Muscle of leg (tissue), 16 donors: ENCODE measurements at places on chromosomes 2 and 18. TPM values are rescaled to one million over a fixed set of nuclear protein-coding genes. Genes with fewer than 3 reads are reported as not detected.
A peak's percentile ranks its signal among the peaks of the same experiment; 100 is the strongest.

ALPP gene
- polyA plus RNA-seq: not detected

DNA sequence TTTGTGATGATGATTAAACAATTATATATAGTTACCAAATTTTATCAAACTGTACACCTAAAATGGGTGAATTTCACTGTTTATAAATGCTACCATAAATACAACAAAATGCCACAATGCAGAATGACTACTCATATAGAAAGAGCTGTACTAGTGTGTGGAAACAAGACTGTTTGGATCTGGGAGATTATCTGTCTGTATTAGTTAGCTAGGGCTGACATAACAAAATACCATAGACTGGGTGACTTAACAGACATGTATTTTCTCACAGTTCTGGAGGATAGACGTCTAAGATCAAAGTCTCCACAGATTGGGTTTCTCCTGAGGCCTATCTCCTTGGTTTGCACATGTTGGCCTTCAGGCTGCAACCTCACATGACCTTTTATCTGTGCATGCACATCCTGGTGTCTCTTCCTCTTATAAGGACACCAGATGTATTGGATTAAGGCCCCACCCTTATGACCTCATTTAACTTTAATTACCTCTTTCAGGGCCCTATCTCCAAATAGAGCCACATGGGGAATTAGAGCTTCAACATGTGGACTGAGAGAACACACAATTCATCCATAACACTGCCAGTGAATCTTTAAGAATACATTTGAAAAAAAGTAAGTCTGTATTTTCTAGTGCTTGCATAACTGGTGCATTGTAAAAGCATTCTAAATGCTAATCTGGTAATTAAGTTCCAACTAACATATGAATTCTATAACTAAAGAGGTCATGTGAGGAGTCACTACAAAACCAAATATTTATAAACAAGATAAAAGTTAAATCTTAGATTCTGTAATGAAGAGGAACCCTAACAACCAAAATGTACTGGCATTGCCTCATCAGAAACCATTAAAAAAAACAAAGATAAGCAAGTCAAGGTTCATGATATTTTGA is 699.6 kb downstream of the NYAP2 start:
- DNase-seq: no peak

KLHL30 gene
- polyA plus RNA-seq: 15.4 TPM

- DNase-seq: peak; percentile 18
These were observed 1.1 kb downstream of the TMEM169 start for GRCh38 chr2:216082805-216083204.

GRCh38 chr2:165820296-165820695 is 26.2 kb upstream of the GALNT3 start:
- no peak for DNase-seq

TUBB8B gene
- polyA plus RNA-seq: not detected

POTEJ gene
- not detected for polyA plus RNA-seq

DNA sequence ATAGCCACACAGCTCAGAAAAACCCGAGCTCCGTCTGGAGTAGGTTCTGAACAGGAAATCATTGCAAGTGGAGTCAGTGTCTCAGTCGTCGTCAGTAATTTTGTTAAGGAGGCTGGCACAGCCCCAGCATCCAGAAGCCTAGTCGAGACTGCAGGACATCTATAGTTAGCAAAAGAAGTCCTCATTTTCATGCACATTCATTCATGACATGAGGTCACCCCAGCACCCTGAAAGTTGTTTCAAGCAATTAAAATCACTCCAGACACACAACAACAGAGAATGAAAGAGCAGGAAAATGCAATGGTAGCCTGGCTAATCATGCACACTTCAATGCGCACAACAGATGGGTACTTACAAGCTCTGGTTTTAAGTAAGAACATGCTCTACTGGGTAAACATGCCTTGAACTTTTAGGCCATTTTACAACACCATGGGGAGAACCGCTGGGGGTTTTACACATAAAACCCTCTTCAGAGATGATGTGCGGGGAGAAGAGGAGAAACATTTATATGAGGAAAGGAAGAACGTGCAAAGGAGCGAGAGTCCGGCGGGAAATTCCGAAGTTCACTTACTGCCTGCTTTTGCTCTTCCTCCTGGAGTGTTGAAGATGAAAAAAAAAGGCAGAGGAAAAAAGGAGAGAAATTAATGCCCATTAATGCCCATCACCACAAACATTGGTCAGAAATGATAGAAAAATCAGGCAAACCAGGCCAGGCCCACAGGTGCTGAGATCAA is 77.4 kb upstream of the DNMT3A start:
- no peak for DNase-seq

DNA sequence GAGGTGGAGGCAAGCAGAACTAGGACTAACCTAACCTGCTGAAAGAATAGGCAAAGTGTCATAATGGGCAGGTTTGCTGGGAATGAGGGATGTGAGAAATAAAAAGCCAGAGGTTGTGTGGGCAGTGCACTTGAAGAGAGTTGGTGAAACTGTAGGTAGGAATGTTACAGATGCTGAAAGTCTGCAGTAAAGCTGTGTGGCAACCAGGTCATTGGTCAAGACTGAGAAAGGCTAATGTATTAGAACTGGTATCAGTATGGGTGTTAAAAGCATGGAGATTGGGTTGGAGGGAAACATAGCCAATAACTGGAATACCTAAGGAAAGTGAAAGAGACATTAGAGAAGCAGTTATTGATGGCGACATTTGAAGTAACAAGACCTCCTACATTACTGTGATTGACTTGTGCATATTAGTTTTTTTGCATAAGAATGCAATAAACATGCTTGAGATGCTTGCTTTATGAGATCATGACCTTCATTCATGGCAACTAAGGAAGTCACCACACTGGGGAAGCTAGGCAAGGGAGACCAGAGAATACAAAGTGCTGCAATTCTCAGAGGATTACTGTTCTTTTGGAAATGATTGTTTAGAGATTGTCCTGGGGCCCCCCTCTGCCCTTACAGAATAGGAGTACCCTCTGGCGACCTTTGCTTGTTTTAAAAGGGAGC is 11.8 kb downstream of the GULP1 start:
- no peak for DNase-seq

- DNase-seq: no peak
These were observed 109.6 kb upstream of the FSIP2 start for GRCh38 chr2:185628985-185629384.

VWA3B gene
- polyA plus RNA-seq: 0.63 TPM

- no peak for DNase-seq
These were observed 95.8 kb downstream of the PAX3 start for GRCh38 chr2:222203041-222203440.

FER1L5 gene
- 0.17 TPM for polyA plus RNA-seq

CCDC141 gene
- polyA plus RNA-seq: 57.3 TPM

STPG4 gene
- polyA plus RNA-seq: not detected

DNA sequence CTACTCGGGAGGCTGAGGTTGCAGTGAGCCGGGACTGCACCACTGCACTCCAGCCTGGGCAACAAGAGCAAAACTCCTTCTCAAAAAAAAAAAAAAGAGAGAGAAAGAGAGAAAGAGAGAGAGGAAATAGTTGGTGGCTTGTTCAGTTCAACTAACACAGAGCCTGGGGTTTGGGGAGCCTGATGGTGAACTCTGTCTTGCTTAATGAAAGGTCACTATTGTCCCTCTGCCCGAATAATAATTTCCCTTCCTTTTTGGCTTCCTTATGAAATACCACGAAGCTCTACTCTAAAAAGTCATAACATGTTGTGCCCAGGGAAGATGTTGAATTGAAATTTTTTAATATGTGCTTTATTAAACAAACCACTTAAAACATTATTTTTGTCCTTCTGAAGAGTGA is 17.3 kb downstream of the BCL2 start:
- no peak for DNase-seq

FBLN7 gene
- 11.2 TPM for polyA plus RNA-seq
